MCF 10A (cell line): ENCODE measurements at places on chromosomes 16 and 17.
A peak's percentile ranks its signal among the peaks of the same experiment; 100 is the strongest.

DNA sequence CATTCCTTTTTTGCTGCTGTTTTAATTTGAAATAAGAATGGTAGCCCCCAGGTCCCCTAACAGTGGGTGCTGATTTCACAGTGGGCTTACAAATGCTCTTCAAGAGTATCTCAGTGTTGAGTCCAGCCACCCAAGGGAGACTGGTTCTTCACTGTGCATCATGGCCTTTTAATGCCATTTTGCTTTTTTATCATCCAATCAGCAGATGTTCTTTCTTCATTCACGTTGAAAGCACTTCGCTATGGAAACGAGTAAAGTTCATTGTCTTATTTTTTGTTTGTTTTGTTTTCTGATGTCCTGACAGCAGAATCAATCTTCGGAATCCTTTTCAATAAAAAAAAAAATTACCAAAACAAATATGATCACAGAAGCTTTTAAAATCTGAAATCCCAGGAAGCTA, 429.0 kb downstream of the MAF start:
- H3K27me3 ChIP-seq = no peaks in the 10 kb centered on the region
- H3K27ac ChIP-seq = no peak overlapping the region
- no peak for DNase-seq
- H3K4me3 ChIP-seq = no peak overlapping the region
- no peaks in the 10 kb centered on the region for H3K36me3 ChIP-seq

DNA sequence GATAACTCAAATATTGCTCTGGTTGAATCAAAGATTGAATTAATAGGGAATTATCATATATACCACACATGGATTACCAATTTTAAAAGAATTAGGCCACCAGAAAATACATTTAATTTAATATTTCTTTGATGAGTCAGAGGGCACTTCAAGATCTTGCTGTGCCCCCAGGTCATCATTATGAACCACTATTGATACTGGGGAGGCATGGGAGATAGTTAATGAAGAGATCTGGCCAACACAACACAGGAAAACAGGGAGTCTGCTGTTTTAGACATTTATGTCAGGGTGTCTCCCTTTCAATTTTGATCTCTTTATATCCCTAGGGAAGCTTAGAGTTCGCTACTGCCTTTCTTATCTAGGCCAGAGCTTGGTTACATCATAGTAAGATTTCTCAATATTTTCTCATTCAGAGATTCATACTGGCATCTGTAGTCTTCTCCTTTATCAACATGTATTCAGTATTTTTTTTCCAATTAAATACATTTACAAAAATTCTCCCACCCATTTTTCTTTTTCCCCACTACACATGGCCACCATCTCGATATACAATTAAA, 158.3 kb upstream of the ZFHX3 start:
- no peaks in the 10 kb centered on the region for H3K27me3 ChIP-seq
- no peaks in the 10 kb centered on the region for H3K36me3 ChIP-seq
- DNase-seq = no peak
- peaks cover 11% of the 10 kb centered on the region for H3K4me1 ChIP-seq
- H3K4me3 ChIP-seq = no peak overlapping the region
- no peak overlapping the region for H3K27ac ChIP-seq

DNA sequence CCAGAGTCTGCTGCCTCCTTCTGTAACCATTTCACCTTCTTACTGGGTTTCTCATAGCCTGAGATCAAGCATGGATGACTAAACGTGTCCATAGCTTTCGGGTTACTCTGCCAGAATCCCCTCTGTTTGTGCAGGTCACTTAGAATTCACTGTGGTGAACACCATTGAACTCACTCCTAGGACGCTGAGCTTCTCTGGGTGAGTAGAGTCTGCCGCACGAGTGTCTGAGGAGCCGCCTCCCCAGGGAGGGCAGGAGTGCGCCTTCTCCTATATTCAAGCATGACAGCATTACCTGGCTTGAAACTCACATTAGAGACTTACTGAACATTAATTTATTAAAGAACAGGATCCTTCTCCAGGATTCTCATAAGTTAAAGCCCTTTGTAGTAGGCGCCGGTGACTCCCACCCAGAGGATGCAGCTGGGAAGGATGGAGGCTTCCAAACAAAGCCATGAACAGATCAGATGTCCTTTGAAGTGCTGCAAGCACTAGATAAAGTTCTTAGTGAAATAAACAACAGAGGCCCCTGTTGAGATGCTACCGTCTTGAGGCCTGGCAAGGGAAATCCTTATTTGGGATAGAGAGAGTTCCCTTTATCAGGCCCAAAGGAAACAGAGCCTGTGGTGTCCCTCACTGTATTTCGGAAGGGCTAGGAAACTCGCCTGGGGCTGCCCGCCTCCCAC, 144.6 kb upstream of the PLCG2 start:
- no peak for DNase-seq
- H3K27me3 ChIP-seq = no peaks in the 10 kb centered on the region
- no peak overlapping the region for H3K4me3 ChIP-seq
- peaks cover 7% of the 10 kb centered on the region for H3K4me1 ChIP-seq
- no peak overlapping the region for H3K27ac ChIP-seq

- no peaks in the 10 kb centered on the region for H3K36me3 ChIP-seq
- H3K4me3 ChIP-seq = no peak overlapping the region
- peaks cover 14% of the 10 kb centered on the region for H3K4me1 ChIP-seq
- DNase-seq = peak; percentile 65
- no peaks in the 10 kb centered on the region for H3K27me3 ChIP-seq
These were observed 20.0 kb downstream of the ST6GALNAC1 start for GRCh38 chr17:76623271-76624146.

DNA sequence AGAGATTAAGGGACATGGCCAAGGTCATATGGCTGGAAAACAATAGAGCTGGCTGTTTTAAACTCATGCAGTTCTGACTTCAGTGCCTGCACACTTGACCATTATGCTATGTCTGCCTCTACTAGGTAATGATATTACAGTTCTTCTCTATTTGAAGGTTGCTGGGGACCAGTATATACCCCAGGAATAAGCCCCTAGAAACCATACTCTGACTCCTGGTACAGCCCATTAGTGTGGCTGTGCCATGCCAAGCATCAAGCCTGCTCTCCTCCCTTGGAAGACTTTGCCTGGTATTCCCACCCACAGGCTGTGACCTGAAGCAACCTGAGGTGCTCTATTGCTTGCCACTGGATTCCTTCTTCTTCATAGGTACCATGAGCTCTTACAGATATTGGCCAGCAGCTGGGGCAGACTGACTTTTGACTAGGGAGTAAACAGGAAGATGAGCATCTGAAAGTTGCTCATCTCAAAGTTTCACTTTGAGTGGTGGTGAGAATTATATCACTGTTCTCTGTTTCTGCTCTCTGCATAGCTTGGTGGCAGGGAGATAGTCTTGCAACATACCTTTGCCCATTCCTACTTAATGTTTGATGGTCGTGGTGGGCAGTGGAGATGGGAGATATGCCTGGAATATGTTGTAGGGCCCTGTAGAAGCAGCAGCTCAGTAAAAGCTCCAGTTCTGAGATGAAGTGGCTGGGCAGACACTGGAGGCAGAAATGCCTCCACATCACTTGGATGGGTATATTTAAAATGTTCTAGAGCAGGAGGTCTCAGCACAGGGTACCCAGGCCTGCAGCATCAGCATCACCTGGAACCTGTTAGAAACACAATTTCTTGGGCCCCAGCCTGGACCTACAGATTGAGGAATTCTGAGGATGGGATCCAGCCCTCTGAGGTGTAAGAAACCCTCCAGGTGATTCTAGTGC, 274.7 kb downstream of the HS3ST4 start:
- DNase-seq = no peak
- no peak overlapping the region for H3K27ac ChIP-seq
- no peak overlapping the region for H3K4me3 ChIP-seq
- H3K27me3 ChIP-seq = no peaks in the 10 kb centered on the region
- H3K4me1 ChIP-seq = no peaks in the 10 kb centered on the region
